ENCODE measurements at places on chromosomes 1 and 21.

DNA sequence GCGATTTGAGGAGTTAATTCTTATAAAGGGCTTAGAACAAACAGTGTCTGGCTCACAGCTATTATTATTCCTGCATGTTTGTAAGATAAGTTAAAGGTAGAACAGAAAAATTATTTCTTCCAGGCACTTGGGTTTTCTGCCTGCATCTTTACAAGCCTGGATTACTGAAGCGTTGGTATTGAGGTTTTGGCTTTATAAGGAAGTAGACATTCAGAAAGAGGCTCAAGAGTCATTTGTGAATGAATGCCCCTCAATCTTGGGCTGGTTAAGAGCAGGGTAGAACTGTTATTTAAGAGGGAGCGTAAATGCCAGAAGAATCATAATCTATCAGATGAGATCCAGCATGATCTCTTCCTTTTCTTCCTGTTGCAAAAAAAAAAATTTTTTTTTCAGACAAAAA lies 77.3 kb upstream of the ARID1A start:
- no peak for DNase-seq

GRCh38 chr1:239744851-239745250 lies 346.8 kb upstream of the FMN2 start:
- DNase-seq: no peak

DNA sequence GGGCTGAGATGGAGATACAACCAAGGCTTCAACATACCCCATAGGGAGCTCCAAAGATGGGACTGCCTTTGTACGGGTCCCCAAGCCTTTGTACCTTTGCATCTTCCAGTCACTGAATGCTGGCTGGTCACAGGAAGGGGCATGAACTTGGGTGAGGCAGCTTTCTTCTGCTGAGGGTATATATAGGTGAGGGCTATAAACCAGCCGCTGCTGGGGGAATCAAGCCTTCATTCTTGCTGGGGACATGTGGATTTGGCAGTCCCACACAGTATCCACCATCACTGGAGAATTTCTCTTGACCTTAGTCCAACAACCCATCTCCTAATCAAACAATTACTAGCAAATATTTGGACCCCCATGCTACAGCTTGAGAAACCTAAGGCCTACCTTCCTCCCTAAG lies 61.7 kb downstream of the CCDC185 start:
- no peak for DNase-seq

DNA sequence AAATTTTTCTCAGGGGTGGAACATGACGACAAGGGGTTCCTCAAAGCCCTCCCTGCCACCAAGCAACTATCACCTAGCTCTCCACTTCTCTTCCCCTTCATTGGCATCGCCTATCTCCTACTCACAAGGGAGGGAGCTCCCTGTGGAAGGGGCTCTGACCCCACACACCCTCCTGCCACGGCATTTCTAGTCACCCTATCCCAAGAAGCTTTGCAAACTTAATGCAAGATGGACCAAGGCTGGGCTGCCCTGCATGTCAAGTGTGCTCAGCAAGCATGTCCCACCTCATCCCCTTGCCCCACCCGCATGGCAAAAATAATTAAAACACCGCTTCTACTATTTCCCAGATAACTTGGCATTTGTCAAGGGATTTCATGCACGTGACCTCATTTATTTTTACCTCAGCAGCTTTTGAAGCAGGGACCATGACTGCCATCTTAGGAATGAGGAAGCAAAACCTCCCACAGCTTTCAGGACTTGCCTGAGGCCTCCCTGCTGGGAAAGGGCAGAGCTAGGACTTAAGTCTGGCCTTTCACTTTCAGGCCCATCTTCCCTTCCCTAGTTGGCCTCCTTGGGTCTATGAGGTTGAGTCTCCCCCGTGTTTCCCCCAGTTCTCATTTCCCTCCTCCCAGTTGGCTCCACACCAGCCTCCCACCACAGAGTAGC lies 161.3 kb downstream of the TSEN15 start:
- DNase-seq: peak; percentile 6

- DNase-seq: no peak
Observed at GRCh38 chr1:195754303-195754702, 853.9 kb downstream of the KCNT2 start.

- DNase-seq: no peak
Observed at GRCh38 chr1:43339584-43340232, 2.1 kb downstream of the MPL start.

- DNase-seq: no peak
Observed at GRCh38 chr1:21539933-21540332, 30.7 kb downstream of the ALPL start.

GRCh38 chr1:150829751-150830150 lies 21.7 kb upstream of the CTSK start:
- DNase-seq: no peak

GRCh38 chr1:97864615-97865014 lies 56.2 kb downstream of the DPYD start:
- DNase-seq: no peak

DNA sequence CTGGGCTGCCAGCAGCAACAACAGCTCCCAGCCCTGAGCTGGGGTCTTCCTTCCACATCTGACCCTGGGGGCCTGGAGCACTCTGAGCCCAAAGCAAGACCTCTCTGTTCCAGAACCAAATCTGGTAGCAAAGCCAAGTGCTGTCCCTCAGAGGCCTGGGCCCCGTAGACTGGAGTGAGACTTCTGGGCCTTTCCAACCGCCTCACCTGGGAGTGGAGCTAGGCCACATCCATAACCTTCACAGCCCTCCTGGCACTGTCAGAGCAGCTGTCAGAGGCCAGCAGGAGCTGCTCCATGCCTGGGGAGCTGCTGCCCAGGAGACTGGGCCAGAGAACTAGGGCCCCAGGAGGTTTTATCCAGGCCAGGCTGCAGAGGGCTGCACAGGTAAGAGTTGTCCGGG lies 15.4 kb upstream of the SLC5A9 start:
- DNase-seq: no peak

DNA sequence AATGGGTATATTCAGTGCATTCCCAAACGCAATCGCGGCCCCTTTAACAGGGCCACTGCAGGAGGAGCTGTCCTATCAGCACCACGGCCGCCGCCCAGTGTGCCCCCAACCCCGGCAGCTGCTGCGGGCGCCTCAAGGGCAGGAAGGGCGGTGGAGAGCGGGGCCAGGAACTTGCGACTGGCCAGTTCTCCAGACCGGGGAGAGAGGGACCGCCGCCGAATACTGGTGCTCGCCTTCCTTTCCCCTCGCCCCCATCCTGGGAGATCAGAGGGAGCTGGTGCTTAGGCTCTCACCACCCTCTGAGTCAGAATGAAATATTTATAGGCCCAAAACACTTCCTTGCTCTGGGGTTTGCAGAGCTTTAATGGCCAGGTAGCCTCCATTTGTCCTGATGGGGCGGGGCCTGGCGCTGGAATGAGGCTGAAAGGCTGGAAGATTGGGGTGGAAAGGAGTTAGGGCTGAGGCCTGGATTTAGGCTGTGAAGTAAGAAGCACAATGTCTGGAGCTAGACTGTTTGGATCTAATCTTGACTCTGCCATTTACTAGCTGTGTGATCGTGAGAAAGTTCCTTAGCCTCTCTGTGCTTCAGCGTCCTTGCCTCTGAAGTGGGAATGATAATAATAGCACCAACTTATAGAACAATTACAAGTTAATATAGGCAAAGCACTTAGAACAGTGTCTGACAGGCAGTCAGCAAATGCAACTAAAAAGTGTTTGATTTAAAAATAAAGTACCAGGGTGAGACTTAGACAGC lies 75.5 kb downstream of the NAV1 start:
- no peak for DNase-seq

DNA sequence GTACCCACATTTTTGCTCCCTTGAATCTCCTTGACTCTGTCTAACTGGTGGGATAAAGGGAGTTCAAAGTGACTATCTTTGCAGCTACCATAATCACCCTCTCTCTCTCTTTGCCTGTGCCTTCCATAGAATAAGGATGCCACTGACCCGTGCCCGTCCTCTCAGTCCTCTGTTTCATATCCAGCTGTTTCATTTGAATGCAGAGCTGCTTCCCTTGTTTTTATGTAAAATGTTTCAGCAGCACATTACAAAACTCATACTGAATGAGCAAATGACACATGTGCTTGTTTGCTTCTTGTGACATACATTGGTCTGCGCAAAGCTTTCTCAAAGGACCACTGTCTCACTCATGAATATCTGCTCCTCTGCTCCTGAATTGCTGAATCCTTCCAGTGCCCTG lies 38.4 kb downstream of the CDC42 start:
- no peak for DNase-seq

DNA sequence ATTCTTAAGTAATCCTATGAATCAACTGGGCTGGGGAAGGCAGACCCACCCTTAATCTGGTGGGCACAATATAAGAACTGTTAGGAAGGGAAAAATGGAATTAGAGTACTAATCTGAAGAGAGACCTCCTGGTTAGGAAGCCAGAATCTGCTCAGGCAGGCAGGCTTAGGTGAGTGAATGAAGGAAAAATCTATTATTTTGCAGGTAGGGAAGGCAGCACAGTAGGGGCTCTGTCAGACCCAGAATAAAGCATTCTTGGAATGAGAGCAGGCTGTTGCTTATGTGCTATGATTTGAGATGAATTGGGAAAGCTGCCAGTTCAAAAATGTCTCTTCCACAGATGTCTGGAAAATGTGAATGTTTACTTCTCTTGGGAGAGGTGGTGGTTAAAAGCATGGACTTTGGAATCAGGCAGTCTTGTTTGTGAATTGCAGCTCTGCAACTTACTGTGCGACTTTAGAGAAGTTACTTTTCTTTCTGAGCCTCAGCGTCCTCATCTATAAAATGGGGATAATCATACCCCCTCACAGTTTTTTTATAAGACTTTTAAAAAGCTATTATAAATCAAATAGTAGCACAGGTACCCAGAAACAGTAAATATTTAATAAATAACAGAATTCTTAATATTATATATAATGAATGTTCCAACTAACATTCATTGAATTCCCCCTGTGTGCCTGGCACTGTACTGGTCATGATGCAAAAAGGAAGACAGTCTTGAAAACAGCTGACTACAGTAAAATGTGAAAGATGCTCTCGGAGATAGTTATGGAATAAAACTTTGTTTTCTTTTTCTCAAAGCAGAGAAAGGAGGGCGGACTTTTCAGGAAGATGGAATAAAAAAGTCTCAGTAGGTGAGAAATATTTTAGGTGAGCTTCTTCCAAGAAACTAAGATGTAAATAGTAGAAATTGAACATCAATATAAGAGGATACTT lies 15.3 kb upstream of the ZNF644 start:
- no peak for DNase-seq

DNA sequence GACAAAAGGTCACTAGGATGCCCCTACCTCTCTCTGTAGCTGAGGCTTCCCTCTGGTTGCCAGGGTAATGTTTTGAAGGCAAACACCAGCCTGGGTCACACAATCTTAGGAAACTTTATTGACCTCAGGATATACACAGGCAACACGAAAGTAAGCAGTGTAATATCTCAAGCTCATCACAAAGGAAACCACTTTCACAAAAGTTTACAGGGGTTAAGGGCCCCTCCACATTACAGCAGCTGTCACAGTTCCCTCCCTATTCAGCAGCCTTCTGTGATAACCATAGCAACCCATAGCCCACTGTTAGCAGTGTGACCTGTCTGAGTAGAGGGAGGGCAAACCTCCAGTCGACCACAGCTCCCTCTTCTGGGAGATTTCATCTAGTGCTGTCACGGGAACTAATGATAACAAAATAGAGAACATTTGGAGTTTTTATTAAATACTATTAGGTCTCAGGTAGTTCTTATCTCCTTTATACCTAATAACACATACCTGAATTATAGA lies 149.8 kb downstream of the PTPRC start:
- DNase-seq: peak; percentile 1

GRCh38 chr21:44999428-44999971 lies 59.7 kb downstream of the SLX9 start:
- DNase-seq: no peak

DNA sequence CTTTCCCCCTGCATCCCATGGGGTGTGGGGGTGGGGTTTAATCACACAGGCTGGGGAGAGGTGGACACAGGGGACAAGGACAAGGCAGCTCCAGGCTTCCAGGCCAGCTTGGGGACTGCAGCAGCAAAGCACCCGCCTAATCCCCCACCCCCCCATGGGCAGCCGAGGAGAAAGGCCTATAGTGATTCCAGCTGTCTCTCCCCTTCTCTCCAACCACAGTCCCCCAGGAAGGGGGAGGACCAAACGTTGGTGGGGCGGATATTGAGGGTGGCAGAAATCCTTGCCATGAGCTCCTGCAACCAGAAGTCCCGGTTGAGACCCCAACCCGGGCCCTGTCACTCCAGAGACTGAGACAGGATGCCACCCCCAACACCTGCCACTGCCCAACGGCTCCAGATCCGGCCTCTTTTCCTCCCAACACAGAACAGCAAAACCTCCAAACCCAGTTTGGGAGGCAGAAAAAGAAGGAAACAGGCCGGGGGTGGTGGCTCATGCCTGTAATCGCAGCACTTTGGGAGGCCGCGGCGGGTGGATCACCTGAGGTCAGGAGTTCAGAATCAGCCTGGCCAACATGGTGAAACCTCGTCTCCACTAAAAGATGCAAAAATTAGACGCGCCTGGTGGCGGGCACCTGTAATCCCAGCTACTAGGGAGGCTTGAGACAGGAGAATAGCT lies 1.7 kb downstream of the EPHA2 start:
- DNase-seq: no peak

DNA sequence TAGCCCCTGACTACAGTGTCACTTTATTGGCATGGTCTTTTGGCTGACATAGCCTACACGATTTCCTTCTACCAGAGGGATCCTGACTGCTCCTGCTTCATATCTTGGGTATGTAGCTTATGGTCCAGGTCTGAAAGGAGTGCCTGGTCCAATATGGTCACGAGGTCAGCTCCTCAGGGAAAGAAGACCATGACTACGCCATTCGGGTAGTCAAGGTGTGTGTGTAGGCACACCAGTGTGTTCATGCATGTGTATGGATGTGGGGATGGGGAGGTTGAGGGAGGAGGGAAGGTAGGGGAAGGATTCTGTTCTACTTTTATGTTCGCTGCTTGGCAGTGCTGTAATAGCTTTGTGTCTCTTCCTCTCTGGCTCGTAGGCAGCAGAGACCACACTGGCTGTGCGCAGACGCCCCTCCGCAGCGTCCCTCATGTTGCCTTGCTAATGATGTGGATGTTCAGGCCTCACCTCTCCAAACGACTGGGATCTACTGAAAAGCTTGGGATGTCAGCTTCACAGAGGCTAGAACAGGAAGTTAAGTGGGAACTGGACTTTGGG lies 10.0 kb upstream of the C4BPB start:
- no peak for DNase-seq

- DNase-seq: peak; percentile 89
Observed at GRCh38 chr1:15799004-15799867, 8.2 kb downstream of the UQCRHL start.

DNA sequence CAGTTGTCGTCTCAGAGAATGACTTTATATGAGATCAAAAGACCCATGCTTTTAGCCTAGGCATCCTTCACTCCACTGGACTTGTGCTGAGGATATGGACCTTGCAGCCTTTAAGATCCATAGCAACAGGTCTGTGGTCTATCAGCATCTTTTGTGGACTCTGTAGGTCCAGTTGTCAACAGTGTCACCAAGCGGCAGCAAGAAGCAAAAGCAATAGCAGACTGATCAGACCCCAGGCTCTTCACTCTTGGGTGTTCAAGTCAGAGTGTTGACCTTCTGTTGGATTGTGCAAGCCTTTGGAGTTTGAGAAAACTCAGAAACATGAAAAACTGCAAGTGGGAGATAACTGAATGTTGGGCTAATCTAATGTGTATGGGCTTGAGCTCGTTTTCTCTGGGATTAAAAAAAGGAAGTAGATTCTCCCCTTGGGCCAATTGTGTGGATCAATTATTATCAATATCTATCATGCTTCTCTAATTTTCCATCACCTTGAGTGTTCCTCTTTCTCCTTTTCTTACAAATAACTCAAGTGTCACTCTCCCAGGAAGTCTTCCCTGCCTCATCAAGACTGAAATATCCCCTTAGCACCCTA lies 144.2 kb downstream of the LYPLAL1 start:
- no peak for DNase-seq

- peak; percentile 44 for DNase-seq
Observed at GRCh38 chr1:147273409-147274336, 31.2 kb downstream of the CHD1L start.

- no peak for DNase-seq
Observed at GRCh38 chr1:51840743-51841461, 37.6 kb downstream of the NRDC start.
